Activated T-cell treated with anti-CD3 and anti-CD28 coated beads, Interleukin-2, amount 50 U/mL, for 1 hour (primary cell): ENCODE measurements at places on chromosomes 13 and 19.

DNA sequence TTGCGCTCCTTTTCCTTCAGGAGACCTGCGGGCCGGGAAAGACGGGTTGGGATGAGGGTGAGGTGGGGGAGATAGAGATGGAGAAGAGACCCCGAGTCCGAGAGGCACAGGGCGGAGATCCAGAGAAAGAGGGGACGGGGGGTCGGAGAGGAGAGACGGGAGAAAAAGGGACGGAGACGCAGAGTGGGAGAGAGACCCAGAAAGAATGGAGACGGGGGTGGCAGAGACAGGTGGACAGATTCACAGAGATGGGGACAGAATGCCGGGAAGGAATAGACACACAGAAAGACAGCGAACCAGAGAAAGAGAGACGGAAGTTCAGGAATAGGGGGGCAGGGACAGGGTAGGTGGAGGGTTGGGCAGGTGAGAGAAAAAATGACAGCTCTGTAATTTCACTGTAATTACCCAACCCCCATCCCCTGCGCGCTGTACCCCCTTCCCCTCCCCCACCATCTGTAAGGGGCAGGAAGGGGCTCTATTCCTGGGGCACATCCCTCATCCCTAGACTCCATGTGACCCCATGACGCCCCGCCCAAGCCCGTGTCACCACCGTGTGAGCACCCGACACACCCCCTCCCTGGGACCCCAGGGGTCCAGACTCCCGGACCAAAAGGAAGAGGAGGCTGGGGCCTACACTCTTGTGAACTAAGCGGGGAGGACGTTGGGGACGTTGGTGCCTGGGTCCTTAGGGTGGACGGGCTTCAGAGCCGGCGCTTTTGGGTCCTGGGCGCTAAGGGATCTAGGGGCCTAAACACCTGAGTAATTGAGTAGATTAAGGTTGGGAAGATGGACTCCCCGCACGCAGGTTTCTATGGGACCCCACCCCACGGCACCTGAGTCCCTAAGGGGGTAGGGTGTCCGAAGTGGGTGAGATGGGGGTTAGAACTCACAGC is 967 bp downstream of the DBP start:
- DNase-seq, result no peak

DNA sequence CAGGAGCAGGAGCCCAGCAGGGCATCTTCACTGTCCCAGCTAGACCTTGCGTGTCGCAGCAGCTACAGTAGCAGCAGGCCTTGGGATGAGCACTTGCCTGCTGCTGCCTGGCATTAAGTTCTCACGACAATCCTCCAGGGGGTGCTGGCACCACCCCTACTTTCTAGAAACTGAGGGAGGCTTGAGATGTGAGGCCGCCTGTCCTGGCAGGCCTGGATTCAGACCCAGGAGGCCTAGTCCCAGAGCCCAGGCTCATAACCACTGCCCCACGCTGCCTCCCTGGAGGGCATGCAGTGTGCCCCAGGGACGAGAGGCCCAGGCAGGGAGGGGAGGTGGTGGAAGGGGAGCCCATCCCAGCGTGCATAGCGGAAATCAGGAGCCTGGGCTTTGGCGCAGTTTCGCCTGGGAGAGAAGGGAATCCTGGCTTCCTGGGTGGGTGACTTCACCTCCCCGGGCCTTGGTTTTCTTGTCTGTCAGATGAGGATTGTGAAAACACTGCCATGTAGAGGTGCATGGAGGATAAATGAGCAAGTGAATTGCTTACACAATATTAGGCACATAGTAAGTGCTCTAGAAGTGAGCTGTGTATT is 26.1 kb downstream of the PPP5C start:
- DNase-seq, result no peak

DNA sequence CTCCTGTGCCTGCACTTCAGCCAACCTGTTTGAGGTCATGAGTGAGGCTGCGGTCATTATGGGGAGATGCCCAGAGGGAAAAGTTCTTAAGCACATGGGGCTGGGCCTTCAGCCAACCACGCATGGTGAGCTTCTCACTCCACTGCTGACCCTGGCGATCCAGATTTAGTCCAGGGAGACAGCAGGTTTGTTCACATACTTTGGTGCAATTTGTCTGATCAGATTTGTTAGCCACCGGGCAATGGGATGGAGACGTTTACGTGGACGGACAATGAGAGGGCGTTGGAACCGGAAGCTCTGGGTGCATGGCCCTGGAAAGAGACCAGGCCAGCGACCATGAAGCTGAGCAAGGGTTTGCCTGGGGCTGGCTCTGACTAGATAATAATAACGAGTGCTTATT is 56.2 kb downstream of the RGCC start:
- DNase-seq, result no peak

DNA sequence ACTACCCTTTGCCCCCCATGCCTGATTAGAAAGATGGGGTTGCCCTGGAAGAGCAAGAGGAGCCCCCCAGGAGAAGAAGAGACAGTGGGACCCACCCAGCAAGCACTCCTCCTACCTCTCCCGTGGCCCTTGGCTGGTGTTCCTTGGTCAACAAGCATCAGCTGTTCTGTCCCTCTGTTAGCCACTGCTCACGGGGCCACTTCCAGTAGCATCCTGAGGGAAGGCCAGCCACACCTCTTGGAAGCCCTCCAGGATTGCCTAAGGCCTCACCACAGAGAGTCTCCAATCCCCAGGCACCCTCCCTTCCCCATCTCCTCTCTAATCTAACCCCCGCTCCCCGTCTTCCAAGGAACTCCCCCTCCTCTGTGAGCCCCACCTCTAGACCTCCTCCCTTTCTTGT is 15.1 kb upstream of the DPP9 start:
- DNase-seq, result no peak

GRCh38 chr13:107730813-107731212 is 484.5 kb downstream of the LIG4 start:
- no peak for DNase-seq

- DNase-seq, result no peak
These were observed 703 bp downstream of the ZNF506 start for GRCh38 chr19:19820774-19821320.

DNA sequence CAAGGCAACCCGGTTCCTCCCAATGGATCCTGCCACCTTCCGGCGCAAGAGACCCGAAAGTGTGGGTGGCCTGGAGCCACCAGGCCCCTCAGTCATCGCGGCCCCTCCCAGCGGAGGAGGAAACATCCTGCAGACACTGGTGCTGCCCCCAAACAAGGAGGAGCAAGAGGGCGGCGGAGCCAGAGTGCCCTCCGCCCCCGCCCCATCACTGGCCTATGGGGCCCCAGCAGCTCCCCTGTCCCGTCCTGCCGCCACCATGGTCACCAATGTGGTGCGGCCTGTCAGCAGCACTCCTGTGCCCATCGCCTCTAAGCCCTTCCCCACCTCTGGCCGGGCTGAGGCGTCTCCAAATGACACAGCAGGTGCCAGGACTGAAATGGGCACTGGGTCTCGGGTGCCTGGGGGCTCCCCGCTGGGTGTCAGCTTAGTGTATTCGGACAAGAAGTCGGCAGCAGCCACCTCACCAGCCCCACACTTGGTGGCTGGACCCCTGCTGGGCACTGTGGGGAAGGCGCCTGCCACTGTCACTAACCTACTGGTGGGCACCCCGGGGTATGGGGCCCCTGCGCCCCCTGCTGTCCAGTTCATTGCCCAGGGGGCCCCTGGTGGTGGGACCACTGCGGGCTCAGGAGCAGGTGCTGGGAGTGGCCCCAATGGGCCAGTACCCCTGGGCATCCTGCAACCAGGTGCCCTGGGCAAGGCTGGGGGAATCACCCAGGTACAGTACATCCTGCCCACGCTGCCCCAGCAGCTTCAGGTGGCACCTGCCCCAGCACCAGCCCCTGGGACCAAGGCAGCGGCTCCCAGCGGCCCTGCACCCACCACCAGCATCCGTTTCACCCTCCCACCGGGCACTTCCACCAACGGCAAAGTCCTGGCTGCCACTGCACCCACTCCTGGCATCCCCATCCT is 11.2 kb upstream of the PRR19 start:
- DNase-seq, result peak; percentile 73

DNA sequence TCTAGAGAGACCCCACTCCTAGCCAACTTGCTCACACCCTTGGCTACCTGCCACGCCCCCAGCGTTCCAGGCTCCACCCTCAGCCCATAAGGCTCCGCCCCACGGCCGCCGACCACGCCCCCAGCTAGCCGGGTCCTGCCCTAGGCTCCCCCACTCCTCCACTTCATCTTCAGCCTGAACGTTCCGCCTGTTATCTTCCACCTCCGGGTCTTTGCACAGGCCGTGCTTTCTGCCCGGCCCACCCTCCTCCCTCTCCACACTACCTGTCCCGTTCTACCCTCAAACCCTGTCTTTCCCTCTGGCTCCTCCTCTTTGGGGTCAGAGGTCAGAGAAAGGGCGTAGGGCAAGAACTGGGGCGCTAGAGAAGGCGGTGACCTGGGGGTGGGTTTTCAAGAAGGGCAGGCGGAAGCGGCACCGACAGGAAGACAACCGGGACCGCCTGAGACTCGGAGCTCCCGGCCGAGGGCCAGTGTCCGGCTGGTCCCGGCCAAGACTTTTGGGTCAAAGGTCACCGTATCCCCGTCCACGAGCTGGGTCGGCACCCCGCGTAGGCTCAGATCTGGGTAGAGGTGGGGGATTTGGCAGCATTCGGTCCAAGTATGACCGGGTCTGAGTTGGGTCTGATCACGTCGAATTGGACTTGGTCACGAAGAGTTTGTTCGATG is 2.2 kb downstream of the PDE4C start:
- DNase-seq, result peak; percentile 35

DNA sequence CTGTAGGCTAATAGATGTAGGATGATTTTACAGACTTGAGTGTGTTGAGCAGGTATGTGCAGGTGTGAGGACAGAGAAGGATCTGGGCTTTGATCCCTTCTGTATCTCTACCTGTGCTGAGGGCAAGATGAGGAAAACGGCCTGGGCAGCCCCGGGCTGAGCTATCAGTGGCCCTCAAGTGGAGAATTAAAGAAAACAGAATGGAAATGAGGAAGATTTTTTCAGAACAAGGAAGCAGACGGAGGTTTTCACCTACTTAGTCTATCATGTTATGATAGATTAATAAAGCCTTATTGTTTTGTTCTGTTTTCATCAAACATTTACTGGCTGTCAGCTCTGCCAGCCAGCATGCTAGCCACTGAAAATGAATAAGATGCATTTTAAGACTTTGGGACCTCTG is 22.3 kb upstream of the FOXO1 start:
- no peak for DNase-seq

DNA sequence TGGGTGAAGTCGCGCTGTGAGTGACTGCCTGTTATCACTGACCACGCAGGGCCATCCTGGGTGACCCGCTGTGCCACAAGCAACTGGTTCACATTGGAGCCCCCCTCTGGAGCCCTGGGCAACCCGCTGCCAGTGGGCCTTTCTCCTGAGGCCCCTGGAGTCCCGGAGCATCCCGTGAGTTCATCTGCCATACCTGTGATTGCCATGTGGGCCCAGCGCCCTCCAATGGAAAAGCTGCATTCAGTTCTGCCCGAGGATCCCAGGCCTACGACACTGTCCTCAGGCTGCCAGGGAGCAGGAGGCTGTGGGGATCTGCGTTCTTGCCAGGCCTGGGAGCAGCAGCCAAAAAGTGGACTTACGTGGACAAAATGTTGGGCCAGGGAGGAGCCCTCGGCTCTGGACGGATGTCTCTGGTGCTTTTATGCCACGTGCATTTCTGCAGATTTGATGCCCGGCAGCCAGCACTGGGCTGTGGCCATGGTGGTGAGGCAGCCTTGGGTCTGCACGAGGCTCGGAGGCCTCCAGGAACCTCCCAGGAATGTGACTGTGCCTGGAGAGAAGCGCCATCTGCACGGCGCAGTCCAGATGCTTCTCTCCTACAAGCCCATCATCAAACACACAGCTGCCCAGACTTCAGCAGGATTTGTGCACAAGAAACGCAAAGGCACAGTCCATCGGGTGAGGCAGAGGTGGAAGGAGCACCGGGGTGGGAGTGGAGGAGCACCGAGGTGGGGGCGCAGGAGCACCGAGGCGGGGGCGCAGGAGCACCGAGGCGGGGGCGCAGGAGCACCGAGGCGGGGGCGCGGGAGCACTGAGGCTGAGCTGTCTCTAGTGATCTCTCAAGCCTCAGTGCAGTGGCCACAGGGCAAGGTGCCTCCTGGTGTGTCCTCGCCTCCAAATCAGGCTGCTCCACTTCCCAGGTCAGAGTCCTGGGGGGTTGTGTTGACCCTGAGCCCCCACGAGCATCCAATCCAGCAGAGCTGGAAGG is 44.0 kb downstream of the C13orf46 start:
- DNase-seq, result peak; percentile 13

DNA sequence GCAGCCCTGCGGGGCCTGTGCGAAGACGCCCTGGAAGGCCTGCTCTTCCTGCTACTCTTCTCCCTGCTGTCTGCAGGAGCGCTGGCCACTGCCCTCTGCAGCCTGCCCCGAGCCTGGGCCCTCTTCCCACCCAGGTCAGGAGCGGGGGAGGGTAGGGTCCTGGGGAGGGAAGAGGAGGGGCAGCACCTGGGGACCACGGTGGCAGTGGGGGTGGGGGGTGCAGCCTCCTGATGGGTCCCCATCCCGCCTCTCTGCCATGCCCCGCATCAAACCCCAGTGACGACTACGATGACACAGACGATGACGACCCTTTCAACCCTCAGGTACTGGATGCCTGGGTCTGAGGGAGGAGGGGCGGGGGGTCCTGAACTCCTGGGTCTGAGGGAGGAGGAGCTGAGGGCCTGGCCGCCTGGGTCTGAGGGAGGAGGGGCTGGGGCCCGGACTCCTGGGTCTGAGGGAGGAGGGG is 13.4 kb upstream of the LENG8 start:
- no peak for DNase-seq

GRCh38 chr13:54950546-54950945 is 1921.9 kb downstream of the OLFM4 start:
- no peak for DNase-seq

DNA sequence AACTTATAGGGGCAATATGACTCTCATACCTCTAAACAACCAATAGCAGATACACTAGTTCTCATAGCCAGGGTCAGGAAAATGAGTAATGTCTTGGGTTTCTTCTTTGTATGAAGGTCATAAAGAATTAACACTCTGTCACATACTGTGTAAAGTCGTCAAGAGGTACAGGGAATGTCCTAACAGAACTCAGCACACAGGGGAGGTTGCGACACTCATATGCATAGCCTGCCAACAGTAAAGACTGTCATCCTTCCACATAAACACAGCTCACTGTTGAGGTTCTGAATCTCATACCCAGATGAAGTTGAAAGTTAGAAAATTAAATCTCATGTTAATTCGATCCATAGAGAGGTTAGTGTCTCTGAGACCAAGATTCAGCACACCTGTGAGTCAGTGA is 34.2 kb upstream of the ZNF254 start:
- no peak for DNase-seq

DNA sequence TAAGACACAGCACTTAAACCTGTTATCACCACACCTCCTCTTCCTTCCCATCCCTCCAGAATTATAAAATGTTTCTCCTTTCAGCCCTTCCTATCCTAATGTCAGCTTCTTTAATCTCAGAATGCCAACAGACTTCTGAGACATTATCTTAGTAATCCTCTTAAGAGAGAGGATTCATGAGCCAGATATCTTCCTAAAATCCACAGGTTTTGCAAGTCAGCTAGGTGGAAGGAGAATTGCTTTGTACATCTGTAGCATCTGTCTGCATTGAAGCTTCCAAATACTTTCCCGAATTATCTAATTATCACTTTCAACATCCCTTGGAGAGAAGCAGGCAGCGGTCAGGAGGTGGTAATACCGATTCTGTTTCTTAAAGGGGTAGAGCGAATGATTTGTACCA is 179.1 kb downstream of the DCT start:
- DNase-seq, result no peak
